B cell (primary cell): ENCODE measurements at places on chromosomes 5 and 9. TPM values are rescaled to one million over a fixed set of nuclear protein-coding genes. Genes with fewer than 3 reads are reported as not detected.

DNA sequence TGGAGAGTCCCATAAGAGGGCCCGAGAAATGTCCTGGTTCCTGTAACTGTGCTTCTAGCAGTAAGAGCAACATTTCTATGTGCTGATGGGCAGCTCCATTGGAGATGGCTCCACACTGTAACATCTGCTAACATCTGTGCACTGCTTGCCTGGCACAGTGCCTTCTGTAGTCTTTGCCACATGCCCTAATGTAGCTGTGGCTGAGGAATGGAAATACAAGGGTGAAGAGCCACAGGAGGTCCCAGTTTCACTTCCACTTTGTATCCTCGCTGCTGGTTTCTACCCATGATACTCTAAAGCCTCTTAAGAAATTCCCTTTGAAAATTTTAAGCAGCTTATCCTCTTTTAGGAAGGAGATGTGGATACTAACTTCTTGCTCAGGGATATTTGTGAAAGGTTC is 97.4 kb downstream of the HOMER1 start:
- peak; percentile 53 for DNase-seq
- no peaks in the 10 kb centered on the region for H3K27me3 ChIP-seq
- H3K4me3 ChIP-seq: no peak overlapping the region
- H3K4me1 ChIP-seq: peaks cover 7% of the 10 kb centered on the region
- H3K36me3 ChIP-seq: no peaks in the 10 kb centered on the region
- H3K27ac ChIP-seq: no peak overlapping the region

DNA sequence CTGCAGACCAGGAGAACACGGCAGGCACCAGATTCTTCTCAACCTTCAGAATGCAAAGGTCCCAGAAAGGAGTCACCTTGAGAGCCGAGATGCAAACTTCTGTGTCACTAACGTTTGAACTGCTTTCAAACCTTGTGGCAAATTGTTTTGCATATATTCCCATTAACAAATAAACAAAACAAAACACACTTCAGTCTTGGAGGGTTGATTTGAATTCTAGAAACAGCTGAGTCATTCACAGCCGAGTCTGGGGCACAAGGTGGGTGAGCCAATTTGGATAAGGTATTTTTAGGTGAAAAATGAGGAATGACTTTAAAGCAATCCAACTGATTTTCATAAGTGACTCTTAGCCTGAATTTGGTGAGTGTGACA is 38.8 kb upstream of the ANKRD33B start:
- no peak for DNase-seq
- H3K4me3 ChIP-seq: no peak overlapping the region
- H3K27ac ChIP-seq: no peak overlapping the region

DNA sequence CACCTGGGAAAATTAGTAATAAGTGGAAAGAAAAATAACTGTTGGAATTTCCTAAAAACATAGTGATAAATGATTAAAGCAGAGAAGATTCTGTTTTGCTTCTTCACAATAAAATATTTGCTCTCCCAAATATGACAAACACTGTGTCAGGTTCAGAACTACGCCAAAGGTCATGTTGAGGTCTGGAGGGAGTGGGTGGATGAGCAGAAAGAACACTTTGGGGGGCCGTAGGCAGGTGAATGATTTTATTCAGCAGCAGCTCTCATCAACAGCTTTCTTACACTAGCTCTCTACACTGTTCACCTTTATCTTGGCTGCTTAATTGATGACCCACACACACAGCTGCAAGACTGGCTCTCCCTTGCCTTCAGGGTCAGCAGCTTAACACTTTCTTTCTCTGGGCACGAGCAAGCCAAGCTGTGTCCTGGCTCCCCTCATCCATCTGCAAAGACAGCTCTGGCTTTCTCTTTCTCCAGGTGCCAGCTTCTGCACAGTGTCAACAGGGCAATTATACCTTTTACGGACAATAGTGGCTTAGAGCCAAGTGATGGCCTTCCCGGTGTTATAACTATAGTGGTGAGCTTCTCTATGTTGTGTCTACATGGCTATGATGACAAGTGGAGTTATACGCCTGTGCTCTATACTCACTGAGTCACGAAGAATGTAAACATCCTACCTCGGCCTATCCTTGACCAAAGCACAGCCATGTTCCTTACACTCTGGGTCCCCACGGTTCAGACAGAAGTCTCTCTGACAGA is 18.9 kb upstream of the GPX8 start:
- no peak overlapping the region for H3K27ac ChIP-seq
- no peaks in the 10 kb centered on the region for H3K4me1 ChIP-seq
- H3K27me3 ChIP-seq: no peaks in the 10 kb centered on the region
- H3K36me3 ChIP-seq: no peaks in the 10 kb centered on the region

KCNIP1 gene
- not detected in 2 replicates for total RNA-seq

DNA sequence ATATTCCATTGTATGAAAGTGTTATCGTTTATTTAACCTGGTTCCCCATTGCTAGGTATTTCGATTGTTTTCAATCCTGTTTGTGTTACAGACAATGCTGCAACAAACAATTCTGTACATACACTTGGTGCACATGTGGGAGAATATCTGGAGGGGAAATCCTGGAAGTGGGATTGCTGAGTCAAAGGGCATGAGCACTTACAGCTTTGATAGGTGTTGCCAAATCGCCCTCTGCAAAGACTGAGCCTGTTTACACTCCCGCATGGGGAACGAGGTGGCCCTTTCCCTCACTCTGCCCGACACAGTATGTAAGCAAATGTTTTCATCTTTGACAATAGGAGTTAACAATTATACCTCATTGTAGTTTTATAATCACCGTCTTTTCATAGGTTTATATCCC is 66.2 kb downstream of the PDE6A start:
- H3K4me3 ChIP-seq: no peak overlapping the region
- H3K27ac ChIP-seq: no peak overlapping the region
- H3K4me1 ChIP-seq: no peaks in the 10 kb centered on the region

DNA sequence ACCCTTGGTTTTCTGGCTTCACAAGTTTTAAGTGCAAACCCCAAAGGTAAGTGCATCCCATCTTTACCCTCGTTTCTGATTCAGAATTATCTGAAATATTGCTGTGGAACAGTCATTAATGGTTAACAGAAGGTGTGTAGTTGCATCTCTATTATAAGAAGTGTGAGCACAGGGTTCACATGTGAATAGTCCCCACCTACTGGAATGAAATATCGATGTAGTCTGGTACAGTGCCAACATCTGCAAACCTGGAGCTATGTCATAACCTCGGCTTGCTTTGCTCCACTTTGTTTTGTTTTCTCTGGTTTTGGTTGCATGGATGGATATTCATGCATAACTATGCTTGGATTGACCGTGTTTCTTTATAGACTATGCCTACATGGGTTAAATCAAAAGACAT is 12.6 kb downstream of the HTR4 start:
- H3K4me1 ChIP-seq: no peaks in the 10 kb centered on the region
- peaks cover 2% of the 10 kb centered on the region for H3K27me3 ChIP-seq
- H3K27ac ChIP-seq: no peak overlapping the region
- DNase-seq: no peak
- H3K36me3 ChIP-seq: no peaks in the 10 kb centered on the region

GRCh38 chr5:74342948-74343682 is 297.4 kb downstream of the ENC1 start:
- DNase-seq: no peak
- no peaks in the 10 kb centered on the region for H3K4me1 ChIP-seq
- H3K4me3 ChIP-seq: no peak overlapping the region
- no peaks in the 10 kb centered on the region for H3K27me3 ChIP-seq
- H3K36me3 ChIP-seq: no peaks in the 10 kb centered on the region

DNA sequence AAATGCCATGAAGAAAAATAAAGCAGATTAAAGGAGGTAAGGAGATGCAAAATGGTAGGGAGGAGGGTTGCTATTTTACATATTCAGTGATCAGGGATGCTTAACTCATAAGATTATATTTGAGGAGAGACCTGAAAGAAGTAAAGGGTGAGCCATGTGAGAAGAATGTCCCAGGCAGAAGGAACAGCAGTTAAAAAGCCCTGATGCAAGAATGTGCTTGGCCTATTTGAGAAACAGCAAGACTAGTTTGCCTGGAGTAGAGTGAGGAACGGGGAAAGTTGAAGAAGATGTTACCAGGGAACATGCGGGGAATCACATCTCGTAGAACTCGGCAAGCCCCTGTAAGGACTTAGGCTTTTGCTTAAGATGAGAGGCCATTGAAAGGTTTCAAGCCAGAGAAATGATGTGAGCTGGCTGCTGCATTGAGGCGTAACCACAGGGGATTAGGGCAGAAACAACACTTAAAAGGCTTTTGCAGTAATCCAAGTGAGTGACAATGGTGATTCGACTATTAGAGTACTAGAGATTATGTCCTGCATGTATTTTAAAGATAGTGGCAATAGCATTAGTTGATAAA is 198.7 kb downstream of the VPS13A start:
- no peak for DNase-seq
- peaks cover 4% of the 10 kb centered on the region for H3K36me3 ChIP-seq
- H3K4me3 ChIP-seq: no peak overlapping the region
- no peaks in the 10 kb centered on the region for H3K27me3 ChIP-seq
- no peak overlapping the region for H3K27ac ChIP-seq

DNA sequence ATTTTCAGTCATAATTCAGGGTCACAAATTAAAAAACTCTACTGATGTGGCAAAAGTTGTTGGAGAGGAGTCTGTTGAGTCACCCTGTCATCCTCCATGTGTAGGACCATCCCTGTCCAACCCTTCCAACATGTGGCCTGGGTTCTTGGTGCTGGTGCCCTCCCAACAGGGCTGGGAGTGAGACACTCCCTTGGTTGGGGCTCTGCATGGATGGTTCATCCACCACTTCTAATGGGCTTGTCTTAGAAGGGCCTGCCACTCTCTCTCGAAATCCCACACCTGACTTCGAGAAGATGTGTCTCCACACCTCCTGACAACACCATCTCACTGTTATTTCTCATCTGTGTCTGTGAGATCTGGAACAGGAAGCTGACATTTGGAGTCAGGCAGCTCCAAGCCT is 312.2 kb upstream of the IRX4 start:
- no peak overlapping the region for H3K27ac ChIP-seq
- H3K27me3 ChIP-seq: no peaks in the 10 kb centered on the region
- no peaks in the 10 kb centered on the region for H3K4me1 ChIP-seq
- H3K36me3 ChIP-seq: no peaks in the 10 kb centered on the region
- no peak overlapping the region for H3K4me3 ChIP-seq

DNA sequence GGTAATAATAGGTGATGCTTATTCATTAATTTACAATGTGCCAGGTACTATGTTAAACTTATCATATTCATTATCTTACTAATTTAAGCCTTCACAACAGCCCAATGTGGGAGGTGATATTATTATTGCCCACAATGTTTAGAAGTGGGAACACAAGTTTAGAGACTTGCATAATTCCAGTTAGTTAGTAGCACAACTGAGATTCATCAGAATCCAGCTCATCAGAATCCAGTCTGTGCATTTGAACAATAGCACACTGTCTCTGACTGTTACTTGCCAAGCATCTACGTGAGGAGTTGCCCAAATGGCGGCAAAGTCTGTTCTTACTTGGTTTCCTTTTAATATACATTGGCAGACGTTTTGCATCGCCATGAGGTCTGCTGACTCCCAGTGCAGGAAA is 110.9 kb upstream of the BASP1 start:
- H3K27me3 ChIP-seq: no peaks in the 10 kb centered on the region
- no peaks in the 10 kb centered on the region for H3K36me3 ChIP-seq
- DNase-seq: no peak
- no peak overlapping the region for H3K27ac ChIP-seq
- no peak overlapping the region for H3K4me3 ChIP-seq

SLC6A7 gene
- total RNA-seq: not detected in 2 replicates

- no peak overlapping the region for H3K27ac ChIP-seq
- H3K36me3 ChIP-seq: no peaks in the 10 kb centered on the region
- H3K27me3 ChIP-seq: no peaks in the 10 kb centered on the region
- DNase-seq: no peak
Observed at GRCh38 chr5:101278011-101278687, 375.1 kb upstream of the ST8SIA4 start.

- DNase-seq: no peak
- H3K4me1 ChIP-seq: no peaks in the 10 kb centered on the region
- no peak overlapping the region for H3K4me3 ChIP-seq
- H3K36me3 ChIP-seq: no peaks in the 10 kb centered on the region
- no peaks in the 10 kb centered on the region for H3K27me3 ChIP-seq
Observed at GRCh38 chr5:37787742-37788141, 52.1 kb downstream of the GDNF start.

C5orf63 gene
- 20.0 and 25.4 TPM in 2 replicates for total RNA-seq

TSSK1B gene
- not detected in 2 replicates for total RNA-seq

GRCh38 chr5:120988941-120989340 is 524.8 kb downstream of the PRR16 start:
- H3K27me3 ChIP-seq: no peaks in the 10 kb centered on the region
- DNase-seq: no peak
- no peaks in the 10 kb centered on the region for H3K4me1 ChIP-seq
- H3K4me3 ChIP-seq: no peak overlapping the region
- no peak overlapping the region for H3K27ac ChIP-seq
- H3K36me3 ChIP-seq: no peaks in the 10 kb centered on the region

DNA sequence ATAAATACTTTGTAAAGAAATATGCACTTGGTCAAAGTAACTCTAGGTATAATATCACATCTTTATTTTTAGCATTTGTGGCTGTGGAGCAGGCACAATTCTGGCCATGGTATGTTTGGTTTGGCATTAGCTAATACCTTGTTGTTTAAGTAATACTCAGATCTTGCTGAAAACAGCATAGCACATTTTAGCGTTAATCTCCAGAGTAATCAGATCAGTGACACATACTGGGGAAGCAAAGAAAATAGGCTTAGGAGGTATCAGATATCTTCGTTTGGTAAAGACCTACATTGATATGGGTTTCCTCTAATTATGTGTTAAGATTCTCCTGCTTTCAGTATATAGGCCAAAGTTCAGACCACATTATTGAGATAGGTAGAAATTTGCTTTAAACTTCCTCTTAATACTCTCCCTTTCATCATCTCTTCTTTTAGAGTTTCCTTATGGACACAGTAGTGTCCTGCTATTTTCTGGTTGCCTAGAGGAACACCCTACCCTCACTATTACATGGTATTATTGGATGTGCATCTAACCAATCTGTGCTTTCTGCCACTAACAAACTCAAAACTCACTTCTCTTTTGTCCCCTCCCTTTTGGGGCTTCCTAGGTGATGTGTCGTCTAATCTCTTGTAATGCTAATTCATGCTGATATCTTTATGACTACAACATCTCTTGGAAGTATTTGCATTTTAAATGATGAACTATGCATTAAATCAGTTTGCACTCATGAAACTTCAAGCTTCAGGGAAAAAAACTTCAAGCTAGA is 437.3 kb upstream of the ADAMTSL1 start:
- no peak for DNase-seq
- no peaks in the 10 kb centered on the region for H3K36me3 ChIP-seq
- H3K4me1 ChIP-seq: no peaks in the 10 kb centered on the region
- H3K4me3 ChIP-seq: no peak overlapping the region

GRCh38 chr9:107999890-108000289 is 510.3 kb upstream of the KLF4 start:
- no peak overlapping the region for H3K4me3 ChIP-seq
- H3K27me3 ChIP-seq: no peaks in the 10 kb centered on the region
- no peak overlapping the region for H3K27ac ChIP-seq
- no peaks in the 10 kb centered on the region for H3K4me1 ChIP-seq
- DNase-seq: no peak
- H3K36me3 ChIP-seq: no peaks in the 10 kb centered on the region

MEGF10 gene
- total RNA-seq: not detected in 2 replicates

EXOC3 gene
- 92.6 and 97.1 TPM in 2 replicates for total RNA-seq

DNA sequence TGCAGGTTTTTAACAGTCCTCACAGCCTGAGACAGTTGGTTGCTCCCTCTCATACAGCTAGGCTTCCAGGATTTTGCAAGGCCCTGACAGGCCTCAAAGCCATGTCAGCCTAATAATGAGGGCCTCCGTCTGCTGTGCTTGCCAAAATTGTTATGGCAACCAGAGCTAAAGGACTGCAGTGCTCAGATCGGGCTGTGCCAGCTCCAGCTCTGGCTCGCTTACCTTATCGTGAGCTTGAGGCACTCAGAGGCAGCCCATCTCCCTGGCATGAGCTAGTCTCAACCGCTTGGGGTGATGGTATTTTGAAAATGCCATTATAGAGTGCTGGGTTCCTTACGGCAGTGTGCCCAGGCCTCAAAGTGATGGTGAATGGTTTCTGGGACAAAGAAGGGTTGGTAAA is 8.4 kb downstream of the MTAP start:
- no peaks in the 10 kb centered on the region for H3K27me3 ChIP-seq
- no peak overlapping the region for H3K27ac ChIP-seq
- DNase-seq: no peak
